CD4-positive, alpha-beta T cell treated with Interleukin-15 for 4 hours (primary cell): ENCODE measurements at places on chromosomes 2 and 18.

GRCh38 chr2:239025096-239025801, 177.4 kb downstream of the TWIST2 start:
- DNase-seq, result no peak

DNA sequence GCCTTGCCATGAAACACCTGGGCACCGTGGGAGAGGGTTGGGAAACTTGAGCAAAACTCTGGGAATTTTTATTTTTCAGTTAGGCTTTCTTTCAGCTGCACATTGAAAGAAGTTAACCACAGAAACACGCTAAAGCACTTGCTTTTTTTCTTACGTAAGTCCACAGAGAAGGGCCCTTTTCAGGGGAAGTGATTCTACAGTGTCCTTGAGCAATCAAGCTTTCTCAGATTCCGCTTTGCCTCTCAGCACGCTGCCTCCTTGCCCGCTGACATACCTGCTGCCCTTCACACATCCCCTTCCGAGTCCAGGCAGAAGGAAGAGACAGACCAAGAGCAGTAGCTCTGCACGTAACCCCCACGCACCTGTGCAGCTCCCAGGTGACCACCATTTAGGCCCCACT, 135.5 kb upstream of the MYT1L start:
- no peak for DNase-seq

- DNase-seq, result no peak
These were observed 117.7 kb downstream of the GFPT1 start for GRCh38 chr2:69269330-69269729.

- DNase-seq, result no peak
These were observed 197.1 kb downstream of the ALK start for GRCh38 chr2:29724282-29724681.

DNA sequence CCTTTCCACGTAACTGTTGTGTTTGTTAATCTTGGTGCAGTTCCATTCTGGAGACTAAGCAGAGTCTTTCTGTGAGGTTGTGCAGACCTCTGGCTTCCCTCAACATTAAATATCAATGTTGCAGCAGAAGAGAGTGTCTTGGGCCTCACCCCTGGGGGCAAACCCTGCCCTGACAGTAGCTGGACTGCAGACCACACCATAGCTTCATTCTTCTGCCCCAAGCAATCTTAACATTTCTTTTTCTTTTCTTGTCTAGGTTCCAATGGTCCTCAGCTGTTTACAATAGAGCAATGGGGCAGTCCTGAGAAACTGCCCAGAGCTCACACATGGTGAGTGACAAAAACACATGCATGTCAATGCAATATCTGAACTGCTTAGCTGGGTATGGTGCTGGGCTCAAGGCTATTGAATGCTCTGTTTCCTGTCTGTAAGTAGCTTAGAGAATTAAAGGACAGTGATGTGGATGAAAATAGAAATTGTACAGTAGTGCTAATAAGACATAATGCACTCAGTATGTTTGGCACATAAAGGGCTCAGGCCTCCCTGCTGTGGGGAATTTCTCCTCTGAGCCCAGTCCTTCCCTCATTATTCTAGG, 237.6 kb downstream of the ALPK2 start:
- DNase-seq, result no peak

DNA sequence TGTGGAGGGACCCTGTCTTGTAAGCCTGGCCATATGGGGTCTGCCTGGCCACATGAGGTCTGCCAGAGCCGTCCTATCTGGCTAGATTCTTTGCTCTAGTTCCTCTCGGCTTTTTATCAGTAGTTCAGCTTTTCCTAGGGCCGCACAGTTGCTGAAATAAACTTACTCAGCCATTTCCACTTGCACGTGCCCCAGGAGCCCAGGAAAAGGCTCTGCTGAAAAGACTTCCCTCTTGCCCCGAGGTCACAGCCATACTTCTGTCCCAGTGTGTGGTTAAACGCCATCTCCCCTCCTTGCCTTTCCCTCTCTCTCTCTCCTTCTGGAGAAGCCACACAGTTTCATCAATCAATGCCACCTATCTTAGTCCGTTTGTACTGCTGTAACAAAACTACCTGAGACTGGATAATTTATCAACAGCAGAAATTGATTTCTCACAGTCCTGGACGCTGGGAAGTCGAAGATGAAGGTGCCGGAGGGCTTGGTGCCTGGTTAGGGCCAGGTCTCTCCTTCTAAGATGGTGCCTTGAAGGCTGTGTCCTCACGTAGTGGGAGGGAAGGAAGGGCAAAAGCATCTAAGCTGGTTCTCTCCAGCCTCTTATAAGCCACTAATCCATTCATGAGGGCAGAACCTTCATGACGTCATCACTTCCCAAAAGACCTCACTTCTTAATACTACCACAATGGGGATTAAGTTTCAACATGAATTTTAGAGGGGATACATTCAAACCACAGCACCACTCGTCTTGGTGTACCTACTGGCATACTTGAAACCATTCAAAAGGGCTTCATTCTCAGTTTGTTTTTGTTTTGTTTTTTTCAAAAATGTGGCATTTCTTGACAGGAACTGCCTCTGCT, 11.2 kb upstream of the GALM start:
- DNase-seq, result no peak

DNA sequence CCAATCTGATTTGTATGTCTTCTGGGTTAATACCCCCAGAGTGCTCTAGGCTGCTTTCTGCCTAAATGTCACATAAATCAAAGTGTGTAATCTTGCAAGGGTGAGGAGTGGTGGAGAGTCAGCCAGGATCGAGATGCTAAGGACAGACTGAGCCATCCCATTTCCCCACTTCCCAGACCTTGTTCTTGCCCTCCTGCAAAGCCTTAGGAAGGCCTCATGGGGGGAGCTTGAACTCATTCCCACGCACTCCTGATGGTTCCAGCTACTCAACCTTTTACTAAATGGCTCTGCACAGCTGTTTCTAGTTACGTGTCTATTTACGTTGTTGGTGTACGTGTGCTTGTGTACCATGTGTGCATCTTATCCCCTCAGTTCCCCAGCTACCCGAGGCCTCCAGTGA, 423.6 kb upstream of the TNP1 start:
- DNase-seq, result no peak

DNA sequence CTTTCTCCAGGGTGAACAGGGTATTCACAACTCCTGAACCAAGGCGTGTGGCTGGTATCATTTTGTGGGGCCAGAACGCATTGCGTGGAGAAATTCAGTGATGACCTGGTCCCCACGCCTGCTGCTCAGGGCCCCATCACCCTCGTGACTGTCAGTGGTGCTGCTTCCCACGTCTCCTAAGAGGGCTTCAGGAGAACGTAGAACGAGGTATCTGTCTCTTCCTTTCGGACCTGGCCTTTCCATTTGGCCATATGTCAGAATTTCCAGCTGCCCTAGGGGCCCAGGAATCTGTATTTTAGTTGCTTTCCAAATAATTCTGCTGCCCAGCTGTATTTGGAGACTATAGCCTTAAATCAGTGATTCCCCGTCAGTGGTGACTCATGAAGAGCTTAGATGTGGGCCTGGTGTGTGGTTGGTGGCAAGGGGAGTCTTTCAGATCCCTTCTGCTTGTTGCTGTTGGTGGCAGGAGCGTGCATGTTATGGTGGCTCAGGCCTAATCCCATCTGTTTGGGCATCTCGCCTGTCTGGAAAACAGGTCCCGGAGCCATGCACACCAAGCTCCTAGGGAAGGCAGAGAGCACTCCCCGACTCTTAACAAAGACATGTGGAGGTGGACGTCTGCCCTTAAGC, 56.4 kb downstream of the NPAS2 start:
- DNase-seq, result no peak

GRCh38 chr2:61266632-61267505, 104.9 kb downstream of the C2orf74 start:
- no peak for DNase-seq
